Psoas muscle (tissue), 8 donors: ENCODE measurements at places on chromosomes 2 and 18. TPM values are rescaled to one million over a fixed set of nuclear protein-coding genes. Genes with fewer than 3 reads are reported as not detected.
A peak's percentile ranks its signal among the peaks of the same experiment; 100 is the strongest.

GRCh38 chr2:205733648-205734047, 51.3 kb downstream of the NRP2 start:
- no peak overlapping the region for H3K27ac ChIP-seq
- peaks cover 3% of the 10 kb centered on the region for H3K4me1 ChIP-seq
- H3K36me3 ChIP-seq: no peaks in the 10 kb centered on the region
- no peak overlapping the region for H3K4me3 ChIP-seq

DNA sequence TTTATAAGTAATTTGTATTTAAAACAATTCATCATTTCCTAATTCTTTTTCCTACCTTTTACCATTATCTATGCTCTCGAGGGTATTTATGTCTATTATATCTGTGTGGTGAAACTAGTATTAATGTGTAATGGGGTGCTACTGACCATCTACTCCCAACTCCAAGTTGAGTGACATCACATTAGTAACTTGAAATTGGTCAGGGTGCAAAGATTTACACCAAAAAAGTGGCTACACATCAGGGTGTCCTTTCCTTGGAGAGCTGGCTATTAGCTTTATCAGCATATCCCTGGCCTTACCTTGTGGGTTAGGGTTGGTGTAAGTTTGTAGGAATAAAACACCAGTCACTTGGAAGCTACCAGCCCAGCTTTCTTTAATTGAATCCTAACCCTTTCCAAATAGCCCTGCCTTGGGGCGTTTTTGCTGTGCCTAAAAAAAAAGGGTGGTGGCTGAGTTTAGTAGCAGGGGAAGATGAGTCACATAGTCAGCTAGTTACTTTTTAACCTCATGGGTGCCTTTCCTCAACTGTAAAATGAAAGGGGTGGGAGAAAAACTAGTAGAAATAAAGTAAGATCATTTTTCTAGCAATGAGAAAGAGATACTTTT, 14.0 kb downstream of the ANXA4 start:
- H3K27me3 ChIP-seq: no peaks in the 10 kb centered on the region
- no peak for DNase-seq
- H3K27ac ChIP-seq: no peak overlapping the region
- H3K36me3 ChIP-seq: no peaks in the 10 kb centered on the region

DNA sequence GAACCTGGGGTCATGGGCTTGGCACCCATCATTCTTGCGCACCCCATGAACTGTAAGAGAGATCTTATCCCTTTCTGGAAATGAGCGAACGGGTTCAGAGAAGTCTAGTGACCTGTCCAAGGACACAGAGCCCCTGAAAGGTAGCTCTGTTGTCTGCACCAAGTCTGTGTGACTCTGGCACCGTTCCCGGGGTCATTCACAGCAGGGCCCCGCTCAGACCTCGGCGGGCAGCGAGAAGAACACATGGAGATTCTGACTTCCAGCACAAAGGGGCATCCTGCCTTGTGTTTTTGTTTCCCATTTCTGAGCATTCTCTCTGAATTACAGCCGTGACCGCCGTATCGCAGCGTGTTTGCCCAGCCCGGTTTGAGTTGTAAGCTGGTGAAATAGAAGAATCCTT, 231.7 kb downstream of the KLHL29 start:
- no peak overlapping the region for H3K4me3 ChIP-seq
- peak overlapping the region; percentile 69 for H3K27ac ChIP-seq
- H3K4me1 ChIP-seq: peaks cover 13% of the 10 kb centered on the region

DNA sequence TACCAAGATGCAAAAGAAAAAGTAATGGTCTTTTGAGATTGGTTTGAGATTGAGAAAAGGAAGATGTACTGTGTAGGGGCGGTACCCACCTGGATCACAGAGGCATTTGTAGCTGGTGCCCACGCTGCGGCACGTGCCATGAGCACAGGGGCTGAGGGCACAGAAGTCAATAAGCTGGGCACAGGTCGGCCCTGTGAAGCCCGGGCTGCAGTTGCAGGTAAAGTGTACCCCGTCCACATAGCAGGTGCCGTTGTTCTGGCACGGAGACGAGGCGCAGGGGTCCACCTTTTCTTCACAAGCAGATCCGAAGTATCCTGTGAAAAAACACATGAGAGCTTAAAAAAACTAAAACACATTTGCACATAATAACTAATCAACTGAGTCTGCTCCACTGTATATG, 176.1 kb upstream of the PID1 start:
- no peak overlapping the region for H3K27ac ChIP-seq
- H3K4me1 ChIP-seq: no peaks in the 10 kb centered on the region
- H3K36me3 ChIP-seq: no peaks in the 10 kb centered on the region
- no peaks in the 10 kb centered on the region for H3K27me3 ChIP-seq
- no peak overlapping the region for H3K4me3 ChIP-seq

DNA sequence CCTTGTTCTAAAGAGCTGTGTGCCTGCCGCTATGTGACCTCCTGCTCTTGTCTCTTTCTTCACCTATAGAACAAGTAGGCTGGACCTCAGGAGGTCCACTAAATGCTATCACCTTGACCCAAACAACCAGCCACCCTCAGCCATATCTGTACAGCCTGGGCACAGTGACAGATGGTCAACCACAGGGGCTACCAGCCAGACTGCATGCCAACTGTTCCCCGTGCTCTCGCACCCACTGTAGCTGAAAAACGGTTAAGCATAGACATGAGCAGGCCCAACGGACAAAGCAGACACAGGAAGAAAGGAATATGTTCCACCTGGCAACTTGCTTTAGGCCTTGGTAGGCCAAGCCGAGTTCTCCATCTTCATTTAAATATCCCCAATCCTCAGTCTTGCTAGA, 43.2 kb upstream of the ACAA2 start:
- DNase-seq: no peak
- no peak overlapping the region for H3K27ac ChIP-seq
- H3K4me1 ChIP-seq: no peaks in the 10 kb centered on the region
- H3K4me3 ChIP-seq: no peak overlapping the region

Gene LRP2
- 0.02 TPM for total RNA-seq

Gene MC5R
- total RNA-seq: not detected

Gene SLC19A3
- not detected for total RNA-seq

Gene C2orf72
- 0.12 TPM for total RNA-seq

Gene CHRNA1
- 160 TPM for total RNA-seq

GRCh38 chr2:57876313-57876712, 170.3 kb upstream of the VRK2 start:
- no peaks in the 10 kb centered on the region for H3K36me3 ChIP-seq
- H3K27ac ChIP-seq: no peak overlapping the region
- no peaks in the 10 kb centered on the region for H3K4me1 ChIP-seq
- no peak for DNase-seq
- no peaks in the 10 kb centered on the region for H3K27me3 ChIP-seq
- no peak overlapping the region for H3K4me3 ChIP-seq

- H3K27me3 ChIP-seq: no peaks in the 10 kb centered on the region
- no peak overlapping the region for H3K27ac ChIP-seq
- peaks cover 8% of the 10 kb centered on the region for H3K36me3 ChIP-seq
- H3K4me3 ChIP-seq: no peak overlapping the region
- peaks cover 4% of the 10 kb centered on the region for H3K4me1 ChIP-seq
- DNase-seq: no peak
Measured at GRCh38 chr18:7946734-7947377, 379.7 kb downstream of the PTPRM start.

- DNase-seq: peak; percentile 7
- H3K36me3 ChIP-seq: no peaks in the 10 kb centered on the region
- no peak overlapping the region for H3K4me3 ChIP-seq
Measured at GRCh38 chr2:239834143-239834542, 191.0 kb downstream of the NDUFA10 start.

GRCh38 chr2:97857553-97857952, 138.2 kb downstream of the TMEM131 start:
- H3K27me3 ChIP-seq: no peaks in the 10 kb centered on the region
- H3K4me3 ChIP-seq: no peak overlapping the region
- peaks cover 9% of the 10 kb centered on the region for H3K36me3 ChIP-seq

DNA sequence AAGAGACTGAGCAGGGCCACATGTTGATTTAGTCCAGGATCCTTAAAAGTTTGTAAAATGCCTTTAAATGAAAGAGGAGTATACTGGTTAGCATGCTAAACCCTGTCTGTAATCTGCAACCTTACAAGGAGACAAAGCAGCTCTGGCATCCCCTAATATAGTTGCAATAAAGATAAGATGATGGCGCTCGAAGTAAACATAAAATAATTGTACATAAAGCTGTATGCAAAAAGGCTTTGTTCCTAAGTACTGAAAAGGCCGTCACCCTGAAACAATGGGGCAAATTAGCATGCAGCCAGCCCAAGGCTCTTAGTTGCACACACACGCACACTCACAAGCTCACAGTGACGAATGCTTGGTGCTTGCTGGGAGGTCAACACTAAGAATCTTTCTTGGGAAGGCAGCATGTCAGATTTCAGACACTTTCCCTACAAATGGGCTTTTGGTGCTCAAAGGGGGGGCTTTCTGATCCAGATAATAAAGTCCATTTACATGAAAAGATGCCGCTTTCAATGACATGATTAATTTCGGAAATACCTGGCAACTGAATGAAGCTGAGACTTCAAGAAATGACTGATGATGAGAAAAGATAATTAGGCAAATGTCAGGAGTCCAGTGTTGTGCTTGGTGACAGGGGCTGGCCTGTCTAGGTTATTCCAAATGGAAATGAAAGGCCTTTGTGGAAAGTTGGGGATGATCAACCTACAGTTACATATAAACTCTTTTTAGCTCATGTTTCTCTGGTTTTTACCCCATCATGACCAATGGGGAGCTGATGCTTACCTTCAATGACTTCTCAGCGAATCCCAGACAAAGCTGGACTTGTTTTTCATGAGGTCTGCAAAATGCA, 370.3 kb downstream of the MEIS1 start:
- no peaks in the 10 kb centered on the region for H3K4me1 ChIP-seq
- DNase-seq: no peak
- no peak overlapping the region for H3K27ac ChIP-seq
- no peak overlapping the region for H3K4me3 ChIP-seq

GRCh38 chr2:237359894-237360780, 53.8 kb downstream of the COL6A3 start:
- no peaks in the 10 kb centered on the region for H3K36me3 ChIP-seq
- H3K27ac ChIP-seq: no peak overlapping the region
- H3K4me3 ChIP-seq: no peak overlapping the region
- H3K4me1 ChIP-seq: no peaks in the 10 kb centered on the region

DNA sequence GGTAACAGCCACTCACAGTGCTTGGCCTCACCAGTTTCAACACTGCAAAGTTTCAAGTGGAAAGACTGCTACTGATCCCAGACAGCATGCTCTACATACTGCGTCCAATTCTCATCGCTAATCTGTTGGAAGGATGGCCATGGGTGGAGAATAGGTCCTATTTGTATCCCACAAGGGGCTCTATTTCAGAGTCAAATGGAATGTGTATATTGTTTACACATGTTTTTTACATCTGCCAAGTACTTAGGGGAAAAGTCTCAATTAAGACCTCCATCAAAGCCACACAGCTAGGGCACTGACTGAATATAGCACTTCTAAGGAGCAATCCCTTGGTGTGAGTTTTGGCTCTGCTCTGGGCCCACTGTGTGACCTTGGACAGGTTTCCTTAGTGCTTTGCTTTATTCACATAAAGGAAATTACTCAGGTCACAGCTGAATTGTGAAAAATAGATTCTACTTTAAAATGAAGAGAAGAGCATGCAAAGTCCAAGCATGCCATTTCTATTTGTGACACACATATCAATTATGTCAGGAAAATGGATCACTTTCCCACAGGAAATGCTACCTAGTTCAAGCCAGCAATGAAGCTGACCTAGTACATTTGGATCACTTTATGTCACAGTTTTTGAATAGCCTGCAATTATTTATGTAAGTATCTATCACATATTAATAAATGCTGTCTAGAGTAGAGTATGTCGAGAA, 112.9 kb upstream of the STK17B start:
- H3K4me3 ChIP-seq: no peak overlapping the region
- H3K27ac ChIP-seq: no peak overlapping the region
- H3K27me3 ChIP-seq: no peaks in the 10 kb centered on the region
- no peak for DNase-seq

GRCh38 chr2:231053846-231054245, 2.8 kb upstream of the PSMD1 start:
- no peak overlapping the region for H3K4me3 ChIP-seq
- H3K27ac ChIP-seq: no peak overlapping the region

DNA sequence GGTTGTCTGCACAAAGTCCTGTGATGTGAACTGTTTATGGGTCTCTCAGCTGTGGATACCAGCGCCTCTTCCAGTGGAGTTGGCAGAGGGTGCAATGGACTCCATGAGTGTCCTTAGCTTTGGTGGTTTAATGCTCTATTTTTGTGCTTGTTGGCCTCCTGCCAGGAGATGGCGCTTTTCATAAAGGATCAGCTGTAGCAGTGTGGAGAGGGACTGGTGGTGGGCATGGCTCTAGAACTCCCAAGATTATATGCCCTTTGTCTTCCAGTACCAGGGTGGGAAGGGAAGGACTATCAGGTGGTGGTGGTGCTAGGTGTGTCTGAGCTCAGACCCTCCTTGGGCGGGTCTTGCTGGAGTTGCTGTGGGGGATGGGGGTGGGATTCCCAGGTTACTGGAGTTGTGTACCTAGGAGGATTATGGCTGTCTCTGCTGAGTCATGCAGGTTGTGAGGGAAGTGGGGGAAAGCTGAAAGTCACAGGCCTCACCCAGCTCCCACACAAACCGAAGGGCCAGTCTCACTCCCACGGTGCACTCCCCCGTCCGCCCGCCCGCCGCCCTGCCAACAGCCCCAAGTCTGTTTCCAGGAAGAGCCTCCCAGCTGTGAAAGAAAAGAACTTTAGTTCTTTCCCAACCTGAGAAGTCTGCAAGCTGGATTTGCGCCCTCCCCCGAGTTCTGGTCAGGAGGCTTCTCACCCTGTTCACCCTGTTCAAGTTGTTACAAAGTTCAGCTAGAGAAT, 108.1 kb downstream of the MARCO start:
- no peaks in the 10 kb centered on the region for H3K27me3 ChIP-seq
- H3K27ac ChIP-seq: no peak overlapping the region
- H3K36me3 ChIP-seq: no peaks in the 10 kb centered on the region
- DNase-seq: no peak
- H3K4me1 ChIP-seq: no peaks in the 10 kb centered on the region

DNA sequence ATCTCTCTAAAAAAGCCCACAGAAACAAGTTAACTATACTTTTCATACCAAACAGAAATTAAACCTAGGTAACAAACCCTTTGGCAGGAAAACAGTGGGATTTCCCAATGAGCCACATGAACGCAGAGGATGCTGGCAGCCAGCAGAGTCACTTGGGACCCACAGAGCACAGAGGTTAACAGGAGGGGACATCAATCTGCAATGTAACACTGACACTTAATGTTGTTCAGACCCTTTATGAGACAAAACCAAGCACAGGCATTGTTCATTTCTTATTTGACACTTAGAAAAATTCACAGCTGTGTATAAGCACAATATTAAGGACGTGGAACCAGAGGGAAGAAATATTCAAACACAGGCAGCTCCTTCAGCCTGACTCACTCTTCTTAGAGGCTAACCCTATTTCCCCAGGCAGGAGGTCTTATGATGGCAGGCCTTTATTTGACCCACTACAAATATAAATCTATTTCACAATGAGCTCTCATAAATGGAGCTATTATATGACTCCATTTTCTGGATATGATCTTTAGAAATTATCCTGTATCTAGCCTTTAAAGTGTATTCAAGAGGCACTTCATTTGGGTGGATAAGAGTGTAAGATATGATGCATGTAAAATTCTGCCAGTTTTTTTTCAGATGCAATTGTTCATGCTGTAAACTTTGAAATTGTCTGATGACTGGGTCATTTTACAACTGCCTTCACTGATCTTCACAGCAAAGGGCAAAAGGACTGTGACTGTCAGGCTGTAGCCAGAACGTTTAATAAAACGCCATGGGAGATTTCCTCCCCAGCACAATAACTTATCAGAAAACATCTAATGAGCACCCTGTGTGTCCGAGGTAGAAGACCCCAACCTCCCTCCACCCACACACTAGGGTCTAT, 132.8 kb upstream of the SATB2 start:
- H3K4me1 ChIP-seq: no peaks in the 10 kb centered on the region
- no peak overlapping the region for H3K27ac ChIP-seq

- DNase-seq: peak; percentile 75
- H3K4me1 ChIP-seq: peaks cover 54% of the 10 kb centered on the region
- H3K36me3 ChIP-seq: no peaks in the 10 kb centered on the region
- peak overlapping the region; percentile 71 for H3K27ac ChIP-seq
Measured at GRCh38 chr2:42060718-42061619, 13.1 kb downstream of the PKDCC start.
